Activated naive CD8-positive, alpha-beta T cell treated with anti-CD3 and anti-CD28 coated beads, Interleukin-2, amount 50 U/mL, for 24 hours (primary cell): ENCODE measurements at places on chromosomes 13 and 19.

GRCh38 chr19:39553082-39553652 is 13.2 kb upstream of the EID2 start:
- no peak for DNase-seq
- H3K4me1 ChIP-seq = peaks cover 11% of the 10 kb centered on the region
- H3K36me3 ChIP-seq = no peaks in the 10 kb centered on the region
- no peak overlapping the region for H3K4me3 ChIP-seq
- H3K27ac ChIP-seq = no peak overlapping the region

DNA sequence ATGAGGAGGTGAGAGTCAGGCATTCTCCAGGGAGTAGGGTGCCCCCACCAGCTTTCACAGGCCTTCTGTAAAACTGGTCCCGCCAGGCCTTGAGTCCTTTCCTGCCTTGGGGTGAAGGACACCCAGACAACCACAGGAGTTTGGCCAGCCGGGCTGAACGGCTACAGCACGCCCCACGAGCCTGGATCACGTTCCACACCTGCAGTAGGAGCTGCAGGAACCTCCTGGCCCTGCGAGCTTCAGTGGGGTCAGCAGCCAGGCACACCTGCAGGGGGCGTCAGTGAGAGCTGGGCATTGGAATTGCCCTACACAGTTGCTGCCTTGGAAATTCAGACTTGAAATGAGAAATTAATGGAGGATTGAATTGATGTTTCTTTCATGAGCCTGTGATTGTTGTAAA is 45.7 kb downstream of the COL4A2 start:
- no peaks in the 10 kb centered on the region for H3K36me3 ChIP-seq
- no peak for DNase-seq

- no peak overlapping the region for H3K4me3 ChIP-seq
- H3K27me3 ChIP-seq = peaks cover 2% of the 10 kb centered on the region
- DNase-seq = no peak
- no peaks in the 10 kb centered on the region for H3K4me1 ChIP-seq
- peaks cover 2% of the 10 kb centered on the region for H3K36me3 ChIP-seq
- no peak overlapping the region for H3K27ac ChIP-seq
Measured at GRCh38 chr19:43105496-43105895, 23.0 kb upstream of the PSG2 start.

- H3K36me3 ChIP-seq = no peaks in the 10 kb centered on the region
- H3K4me1 ChIP-seq = peaks cover 21% of the 10 kb centered on the region
- H3K27me3 ChIP-seq = no peaks in the 10 kb centered on the region
- no peak overlapping the region for H3K4me3 ChIP-seq
Measured at GRCh38 chr13:102589301-102589822, 7.4 kb upstream of the TPP2 start.

DNA sequence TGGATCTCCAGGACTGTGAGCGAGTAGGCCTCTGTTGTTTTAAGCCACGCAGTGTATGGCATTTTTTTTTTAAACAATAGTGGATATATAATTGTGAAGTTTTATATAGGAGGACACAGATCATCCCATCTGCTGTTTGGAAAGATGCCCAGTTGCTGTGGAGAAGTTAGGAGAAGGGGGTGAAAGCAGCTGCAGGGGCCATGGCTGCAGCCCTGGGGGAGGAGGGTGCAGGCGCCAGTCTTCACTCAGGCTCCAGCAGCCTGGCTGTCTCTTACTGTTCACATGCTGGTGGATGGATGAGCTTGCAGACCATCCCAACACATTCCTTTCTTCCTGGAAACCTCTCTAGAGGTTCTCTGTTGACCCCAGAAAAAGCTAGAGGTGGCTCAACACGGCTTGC is 242.3 kb downstream of the TEX29 start:
- DNase-seq = no peak
- no peaks in the 10 kb centered on the region for H3K36me3 ChIP-seq
- H3K4me3 ChIP-seq = no peak overlapping the region
- peaks cover 4% of the 10 kb centered on the region for H3K27me3 ChIP-seq
